ENCODE measurements at places on chromosomes 11 and 22.

- no peak for DNase-seq
Measured at GRCh38 chr11:90148900-90149299, 14.4 kb downstream of the NAALAD2 start.

- DNase-seq: peak; percentile 89
Measured at GRCh38 chr11:70203751-70204465, 812 bp downstream of the FADD start.

DNA sequence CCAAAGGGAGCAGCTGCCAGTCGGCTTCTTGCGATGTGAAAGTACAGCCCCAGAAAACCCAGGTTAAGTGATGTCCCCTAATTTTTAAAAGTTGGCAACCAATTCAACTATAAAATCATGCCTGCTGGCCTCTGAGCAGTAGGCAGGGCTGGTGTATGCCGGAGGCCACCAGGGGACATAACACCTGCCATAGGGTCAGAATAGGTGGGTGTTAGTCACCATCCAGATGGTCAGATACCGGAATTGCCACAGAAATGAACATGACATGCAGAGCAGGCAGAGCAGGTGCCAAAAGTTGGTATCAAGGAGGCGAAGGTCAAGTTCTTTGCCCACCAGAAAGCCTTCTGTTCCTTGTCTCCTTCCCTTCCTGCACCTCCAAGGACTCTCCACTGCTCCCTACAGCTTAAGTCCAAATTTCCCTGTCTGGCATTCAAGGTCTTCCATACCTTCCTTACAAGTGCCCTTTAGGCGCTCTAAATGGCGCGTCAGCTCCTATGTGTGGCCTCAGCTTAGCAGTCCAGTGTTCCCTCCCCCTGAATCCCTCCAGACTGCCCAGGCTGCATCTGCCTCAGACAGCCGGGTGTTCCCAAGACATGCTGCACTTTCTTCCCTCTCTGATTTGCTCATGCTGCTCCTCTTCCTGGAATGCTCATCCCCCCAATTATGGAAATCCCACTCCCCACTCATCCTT lies 45.1 kb downstream of the PTPRJ start:
- DNase-seq: no peak

DNA sequence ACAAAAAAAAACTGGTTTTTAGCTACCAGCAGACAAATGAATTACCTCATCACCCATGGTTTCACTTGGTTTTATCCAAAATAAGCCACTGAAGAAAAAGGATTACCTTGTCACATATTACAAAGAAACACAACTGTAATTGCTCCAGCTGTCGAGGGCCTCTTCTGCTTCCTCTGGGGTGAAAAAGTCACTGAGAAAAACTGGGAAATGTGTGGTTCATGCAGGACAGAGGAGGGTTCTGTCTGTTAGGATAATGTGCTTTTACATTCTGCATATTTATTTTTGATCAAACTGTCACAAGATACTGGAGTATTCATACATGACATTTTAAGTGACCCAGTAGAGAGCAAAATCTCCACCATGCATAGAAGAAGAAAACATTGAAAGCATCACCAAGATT lies 211.7 kb downstream of the NAV2 start:
- no peak for DNase-seq

GRCh38 chr22:43262990-43263644 lies 76.2 kb upstream of the TTLL12 start:
- no peak for DNase-seq

DNA sequence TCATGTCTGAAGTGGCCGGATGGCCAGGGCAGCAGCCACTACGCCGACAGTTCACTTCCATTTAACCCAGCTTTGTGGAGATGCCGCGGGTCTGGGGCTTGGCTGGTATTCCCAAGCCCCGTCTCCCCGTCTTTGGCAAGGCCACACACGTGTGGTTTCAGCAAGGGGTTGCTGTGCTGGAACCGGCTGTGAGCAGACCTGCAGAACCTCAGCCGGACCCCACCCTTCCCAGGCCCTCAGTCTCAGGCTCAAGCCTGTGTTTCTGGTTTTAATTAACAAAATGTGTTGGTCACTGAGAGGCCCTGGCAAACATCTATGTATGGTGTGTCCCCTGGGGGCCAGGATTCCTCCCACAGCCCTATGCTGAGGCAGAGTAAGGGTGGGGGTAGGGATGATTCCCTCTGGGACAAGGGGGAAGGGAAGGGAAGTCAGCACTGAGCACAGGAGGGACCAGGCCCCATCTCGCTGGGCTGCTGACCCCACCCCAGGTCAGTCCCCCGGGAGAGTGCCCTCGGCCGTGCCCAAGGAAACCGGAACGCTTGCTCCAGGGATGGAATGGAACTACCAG lies 9.3 kb downstream of the OSBPL5 start:
- peak; percentile 49 for DNase-seq
